KBM-7 (cell line): ENCODE measurements at places on chromosomes 7 and 10.

GRCh38 chr10:64316416-64316815 is 795.2 kb downstream of the REEP3 start:
- no peak for DNase-seq

DNA sequence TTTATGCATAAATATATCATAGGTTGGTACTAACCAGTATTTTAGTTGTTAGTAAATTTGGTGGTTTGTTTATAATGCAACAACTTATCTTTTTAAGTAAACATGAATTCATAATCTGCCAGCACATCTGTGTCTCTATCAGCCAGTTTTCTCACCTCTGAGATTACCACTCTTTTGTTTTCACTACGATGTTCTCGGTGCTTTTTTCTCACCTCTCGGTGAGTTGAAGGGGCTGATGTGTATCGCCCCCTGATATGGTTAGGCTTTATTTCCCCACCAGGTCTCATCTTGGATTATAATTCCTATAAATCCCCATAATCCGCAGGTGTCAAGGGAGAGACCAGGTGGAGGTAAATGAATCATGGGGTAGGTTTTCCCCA is 114.1 kb downstream of the CAMK1D start:
- DNase-seq = no peak

- DNase-seq = no peak
Observed at GRCh38 chr10:132722394-132723329, 63.3 kb downstream of the NKX6-2 start.

DNA sequence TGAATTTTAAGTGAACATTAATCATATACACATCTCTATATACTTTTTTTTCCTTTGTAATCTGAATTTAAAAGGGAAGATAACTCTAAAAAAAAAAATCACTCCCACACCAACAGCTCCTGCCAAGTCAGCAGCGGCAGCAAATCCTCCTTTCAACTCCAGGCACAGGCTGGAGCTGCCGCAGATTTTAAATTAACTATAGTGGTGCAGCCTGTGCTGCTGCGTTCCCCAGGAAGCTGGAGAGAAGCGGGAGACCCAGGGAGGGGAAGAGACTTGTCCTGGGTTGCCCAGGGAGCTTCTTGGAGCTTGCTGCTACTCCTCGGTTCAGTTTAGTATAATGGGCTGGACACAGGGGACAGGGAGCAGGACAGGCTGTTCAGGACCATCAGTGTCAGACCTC is 32.6 kb upstream of the HSPB1 start:
- no peak for DNase-seq

- DNase-seq = no peak
Observed at GRCh38 chr7:33072471-33072870, 9.9 kb upstream of the NT5C3A start.

DNA sequence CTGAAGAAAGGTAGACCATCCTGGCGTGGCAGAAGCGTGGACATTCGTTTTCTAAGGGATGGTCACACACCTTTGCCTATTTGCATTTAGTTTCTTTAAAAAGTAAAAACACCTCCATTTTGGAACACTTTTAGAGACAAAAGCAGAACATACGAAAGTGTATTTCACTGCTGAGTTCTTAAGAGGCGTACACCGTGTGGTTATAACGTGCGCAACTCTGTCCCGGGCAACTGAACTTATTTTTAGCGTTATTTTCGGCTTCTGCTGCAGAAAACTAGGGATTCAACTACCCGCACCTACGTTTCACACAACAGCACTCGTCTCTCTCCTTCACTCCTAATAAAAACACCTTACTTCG is 557 bp upstream of the LSM8 start:
- no peak for DNase-seq

DNA sequence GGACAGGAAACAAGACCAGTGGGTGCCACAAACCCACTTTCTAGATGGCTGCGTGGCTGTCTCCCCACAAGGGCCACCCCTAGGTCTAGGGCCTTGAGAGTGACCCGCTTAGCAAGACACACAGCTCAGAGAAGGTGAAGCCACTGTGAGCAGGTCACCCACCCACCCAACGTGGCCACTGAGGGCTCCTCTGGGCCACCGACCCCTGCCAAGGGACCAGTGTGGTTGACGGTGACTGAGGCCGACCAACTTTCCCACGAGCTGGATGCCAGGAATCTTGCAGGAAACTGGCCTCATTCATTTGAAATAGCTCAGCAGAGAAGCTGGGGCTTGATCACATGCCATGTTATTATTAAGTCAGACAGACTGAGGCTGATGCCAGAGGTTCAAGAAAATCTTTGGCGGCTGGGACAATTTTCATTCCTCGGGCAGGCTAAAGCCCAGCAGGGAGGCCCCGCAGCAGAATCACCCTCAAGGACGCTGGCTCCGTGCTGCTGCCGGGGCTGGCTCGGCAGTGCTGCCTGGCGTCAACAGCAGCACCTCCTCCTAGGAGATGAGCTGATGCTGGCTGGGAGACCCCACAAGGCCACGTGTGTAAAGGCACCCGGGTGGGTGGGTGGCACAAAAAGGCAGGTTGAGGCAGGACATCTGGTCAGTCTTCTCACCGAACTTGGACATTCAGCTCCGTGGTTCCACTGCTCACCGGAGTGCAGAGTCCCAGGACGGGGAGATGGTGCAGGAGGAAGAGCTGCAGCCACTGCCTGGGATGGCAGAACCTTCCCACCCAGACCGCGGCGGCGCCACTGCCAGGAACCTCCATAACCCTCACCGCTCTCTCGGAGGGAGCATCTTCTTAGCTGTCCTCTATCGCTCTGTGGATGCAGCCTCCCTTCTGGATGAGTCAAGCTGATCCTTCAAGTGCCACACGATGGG is 57.8 kb downstream of the ZRANB1 start:
- no peak for DNase-seq

DNA sequence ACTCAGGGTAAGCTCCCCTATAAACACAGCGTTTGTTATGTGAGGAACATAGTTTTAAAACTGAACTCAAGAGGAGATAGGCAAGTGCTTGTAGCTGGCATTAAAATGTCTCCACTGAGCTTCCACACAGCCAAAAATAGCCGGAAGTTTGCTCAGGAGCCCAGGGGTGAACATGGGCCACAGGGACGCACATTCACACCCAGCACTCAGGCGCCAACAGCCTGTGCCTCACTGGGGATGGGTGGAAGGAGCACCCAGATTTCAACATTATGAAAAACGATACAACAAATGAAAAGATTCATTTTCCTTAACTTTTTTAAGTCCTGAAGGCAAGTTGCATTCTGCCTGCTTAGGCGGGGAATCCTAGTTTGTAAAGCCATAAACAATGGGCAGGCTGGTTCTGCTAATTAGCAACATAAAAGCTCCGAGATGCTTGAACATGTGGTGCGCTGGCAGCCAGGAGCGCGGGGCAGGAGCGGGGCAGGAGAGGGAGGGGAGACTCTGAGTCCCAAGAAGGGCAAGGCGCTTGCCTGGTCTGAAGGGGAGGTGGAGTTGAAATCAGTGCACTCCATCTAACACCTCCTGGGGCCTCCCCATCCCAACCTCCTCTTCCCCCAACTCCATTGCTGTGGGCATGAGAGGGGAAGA is 235.9 kb downstream of the COBL start:
- DNase-seq = no peak

DNA sequence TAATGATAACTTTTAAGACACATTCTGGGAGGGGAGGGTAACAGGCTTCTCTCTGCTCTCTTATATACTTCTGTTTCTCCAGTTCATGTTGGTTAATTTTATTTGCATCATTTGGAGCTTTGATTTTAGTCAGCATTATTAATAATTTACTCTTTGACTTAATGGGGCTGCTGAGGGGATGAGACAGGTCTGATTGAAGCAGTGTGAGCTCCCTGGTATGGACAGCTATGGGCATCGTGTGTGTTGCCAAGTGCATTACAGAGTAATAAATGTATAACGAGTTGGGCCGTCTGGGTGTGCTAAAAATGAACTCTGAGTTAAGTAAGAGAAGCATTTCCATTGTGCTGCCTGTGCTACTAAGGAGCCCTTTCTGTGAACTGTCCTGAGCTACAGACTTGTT is 31.7 kb upstream of the IKZF1 start:
- no peak for DNase-seq

GRCh38 chr7:96708872-96709271 is 774 bp downstream of the SEM1 start:
- DNase-seq = no peak

DNA sequence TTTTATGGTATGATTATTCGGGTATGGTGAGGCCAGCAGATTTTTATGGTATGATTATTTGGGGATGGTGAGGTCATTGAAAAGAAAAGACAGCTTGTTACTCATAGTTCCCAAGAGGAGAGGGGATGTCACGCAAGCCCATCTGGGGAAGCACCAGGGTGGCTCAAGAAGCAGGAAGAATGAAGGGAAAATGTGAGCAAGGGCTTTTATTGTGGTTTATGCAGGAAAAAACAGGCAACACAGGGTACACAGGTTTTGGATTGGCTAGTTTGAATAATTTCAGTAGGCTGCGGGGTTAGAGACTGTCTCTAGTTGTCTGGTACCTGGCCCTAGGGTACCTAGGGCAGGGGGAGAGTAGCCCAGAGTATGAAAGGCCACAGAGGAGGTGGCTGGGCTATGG is 26.8 kb upstream of the DGKI start:
- no peak for DNase-seq

DNA sequence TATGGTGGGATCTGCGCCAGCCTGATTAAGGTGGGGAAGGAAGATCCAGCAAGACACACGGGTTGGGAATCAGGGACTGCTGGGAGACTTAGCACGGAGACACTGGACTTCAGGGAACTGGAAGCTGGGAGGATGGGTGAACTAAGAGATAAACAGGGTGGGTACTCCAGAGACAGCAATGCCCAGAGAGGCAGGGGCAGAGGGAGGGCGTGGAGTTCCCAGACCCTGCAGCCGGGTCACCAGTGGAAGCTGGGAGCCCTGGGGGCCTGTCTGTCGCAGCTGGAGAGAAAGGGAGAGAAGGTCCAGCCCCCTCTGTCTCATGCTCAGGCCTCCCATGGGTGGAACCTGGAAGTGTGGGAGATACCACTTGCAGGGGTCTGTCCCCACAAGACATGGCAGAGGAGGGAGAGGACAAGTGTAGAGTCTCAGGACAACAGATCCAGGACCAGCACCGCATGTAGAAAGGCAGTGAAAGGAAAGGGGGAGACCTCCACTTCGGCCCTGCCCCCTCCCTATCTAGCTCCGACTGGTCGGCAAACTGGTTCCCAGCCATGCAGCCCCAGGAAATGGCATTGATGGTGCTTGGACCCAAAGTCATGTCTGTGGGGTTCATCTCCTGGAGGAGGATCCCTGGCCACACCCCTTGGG is 44.4 kb downstream of the AOC1 start:
- DNase-seq = no peak

- DNase-seq = no peak
Observed at GRCh38 chr7:44063547-44063893, 1.8 kb downstream of the PGAM2 start.

- DNase-seq = no peak
Observed at GRCh38 chr10:70481831-70482530, 3.4 kb downstream of the PALD1 start.

DNA sequence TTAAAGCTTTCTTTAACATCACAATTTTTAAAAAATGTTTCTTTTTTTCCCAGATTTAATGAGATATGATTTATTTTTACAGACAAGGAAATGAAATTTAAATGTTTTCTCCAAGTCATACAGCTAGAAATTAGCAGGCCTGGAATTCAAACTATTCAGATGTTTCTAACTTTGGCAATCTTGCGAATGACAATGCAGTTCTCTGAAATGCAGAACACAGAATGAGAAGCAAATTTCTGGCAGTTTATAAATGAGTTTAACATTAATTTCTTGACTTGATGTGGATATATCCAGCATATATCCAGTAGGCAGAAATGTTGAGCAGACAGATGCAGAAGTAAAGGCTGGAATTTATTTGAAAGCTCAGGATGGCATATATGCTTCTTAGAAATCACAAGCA is 227.5 kb downstream of the THSD7A start:
- DNase-seq = no peak

DNA sequence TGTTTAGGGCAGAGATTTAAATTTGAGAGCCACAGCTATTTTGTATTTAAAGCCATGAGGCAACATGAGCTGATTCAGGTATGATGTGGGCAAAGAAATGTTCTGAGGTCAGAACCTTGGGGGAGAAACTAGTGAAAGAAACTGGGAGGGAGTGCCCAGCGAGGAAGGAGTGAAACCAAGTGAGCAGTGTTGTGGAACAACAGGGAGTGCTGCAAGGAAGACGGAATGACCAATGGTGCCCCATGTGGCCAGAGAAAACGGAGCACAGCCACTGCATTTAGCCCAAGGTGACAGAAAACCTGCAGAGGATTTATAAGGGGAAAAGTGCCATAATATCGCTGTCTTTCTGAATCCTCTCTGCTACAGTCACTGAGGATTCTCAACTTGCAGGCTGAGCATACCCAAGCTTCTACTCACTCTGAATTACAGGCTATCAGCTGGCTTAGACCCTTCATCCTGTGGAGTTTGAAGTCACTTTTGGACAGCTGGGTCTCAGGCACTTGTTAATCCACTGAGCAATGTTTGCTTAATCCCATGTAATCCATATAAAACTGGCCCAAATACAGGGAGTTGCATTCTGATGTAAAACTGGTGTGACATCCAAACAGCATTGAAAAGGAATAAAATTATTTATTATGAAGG is 777.3 kb downstream of the CCSER2 start:
- no peak for DNase-seq

DNA sequence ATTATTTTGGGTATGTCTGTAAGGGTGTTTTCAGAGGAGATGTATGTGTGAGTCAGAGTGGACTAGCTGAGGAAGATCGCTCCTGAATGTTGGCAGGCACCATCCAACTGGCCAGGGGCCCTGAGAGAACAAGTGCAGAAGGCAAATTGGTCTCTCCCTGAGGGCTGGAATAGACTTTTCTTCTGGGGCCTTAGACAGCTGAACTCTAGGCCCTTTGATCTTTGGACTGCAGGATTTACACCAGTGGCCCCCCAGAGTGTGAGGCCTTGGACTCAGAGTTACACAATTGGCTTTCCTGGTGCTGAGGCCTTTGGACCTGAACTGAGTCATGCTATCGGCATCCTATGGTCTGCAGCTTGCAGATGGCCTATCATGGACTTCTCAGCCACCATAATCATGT is 217.2 kb downstream of the REEP3 start:
- no peak for DNase-seq

DNA sequence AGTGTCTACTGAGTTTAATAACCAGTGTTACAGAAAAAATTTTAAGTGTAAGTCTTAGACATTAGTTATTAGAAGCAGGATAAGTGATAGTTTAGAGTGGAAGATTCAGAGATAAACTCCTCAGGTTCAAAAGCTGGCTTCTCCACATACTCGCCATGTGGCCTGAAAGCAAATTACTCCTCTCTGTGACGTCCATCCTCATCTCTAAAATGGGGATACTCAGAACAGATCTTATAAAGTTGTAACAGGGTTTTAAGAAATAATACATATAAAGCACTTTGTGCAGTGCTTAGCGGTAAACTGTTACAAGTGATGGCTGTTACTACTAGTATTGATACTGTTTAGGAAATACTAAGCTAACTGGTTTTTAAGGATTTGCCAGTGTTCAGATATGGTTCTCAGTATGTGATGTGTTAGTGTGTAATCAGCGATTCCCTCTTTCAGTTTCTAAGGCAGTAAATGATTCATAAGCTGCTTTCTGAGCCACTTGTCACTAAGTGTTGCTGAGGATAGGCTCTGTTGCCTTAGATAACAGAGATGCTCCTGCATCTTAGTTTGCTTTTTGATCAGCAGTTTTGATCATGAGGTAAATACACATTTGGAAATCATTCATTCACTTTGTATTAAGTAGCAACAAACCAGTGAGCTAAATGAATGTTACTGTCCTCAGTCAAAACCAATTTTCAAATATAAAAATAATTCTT is 58.7 kb downstream of the CYP51A1 start:
- no peak for DNase-seq
